ENCODE measurements at places on chromosomes 2 and 18.

- H3K27ac ChIP-seq, result no peak overlapping the region
- H3K27me3 ChIP-seq, result no peaks in the 10 kb centered on the region
- no peaks in the 10 kb centered on the region for H3K36me3 ChIP-seq
- no peak overlapping the region for H3K4me3 ChIP-seq
- H3K4me1 ChIP-seq, result peaks cover 8% of the 10 kb centered on the region
Observed at GRCh38 chr2:190528521-190529001, 6.0 kb downstream of the NEMP2 start.

GRCh38 chr2:46525522-46526155 is 46.3 kb downstream of the TMEM247 start:
- H3K27me3 ChIP-seq, result no peaks in the 10 kb centered on the region
- H3K4me1 ChIP-seq, result no peaks in the 10 kb centered on the region
- no peak for DNase-seq
- H3K4me3 ChIP-seq, result no peak overlapping the region
- no peak overlapping the region for H3K27ac ChIP-seq

- H3K36me3 ChIP-seq, result no peaks in the 10 kb centered on the region
- no peak overlapping the region for H3K27ac ChIP-seq
- DNase-seq, result no peak
- no peaks in the 10 kb centered on the region for H3K27me3 ChIP-seq
Observed at GRCh38 chr18:22604390-22604985, 186.8 kb upstream of the CTAGE1 start.

DNA sequence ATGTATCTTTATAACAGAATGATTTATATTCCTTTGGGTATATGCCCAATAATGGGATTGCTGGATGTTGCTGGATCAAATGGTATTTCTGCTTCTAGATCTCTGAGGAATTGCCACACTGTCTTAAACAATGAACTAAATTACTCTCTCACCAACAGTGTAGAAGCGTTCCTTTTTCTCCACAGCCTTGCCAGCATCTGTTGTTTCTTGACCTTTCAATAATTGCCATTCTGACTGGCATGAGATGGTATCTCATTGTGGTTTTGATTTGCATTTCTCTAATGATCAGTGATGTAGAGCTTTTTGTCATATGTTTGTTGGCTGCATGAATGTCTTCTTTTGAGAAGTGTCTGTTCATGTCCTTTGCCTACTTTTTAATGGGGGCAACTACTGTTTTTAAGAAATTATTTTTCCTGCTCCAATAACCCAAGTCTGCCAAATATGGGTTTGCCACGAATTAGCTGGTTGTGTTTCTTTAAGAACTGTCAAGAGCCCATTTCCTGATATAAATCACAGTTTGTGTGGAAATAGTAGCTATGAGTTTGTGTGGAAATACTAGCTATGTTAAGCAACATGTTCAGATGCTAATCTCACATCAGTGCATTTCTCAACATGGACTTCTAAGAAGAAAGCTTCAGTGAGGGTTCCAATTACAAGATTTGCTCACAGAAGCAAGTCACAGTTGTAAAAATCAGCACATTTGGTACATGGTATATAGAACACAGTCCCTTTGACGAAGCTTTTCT is 259.4 kb downstream of the ANAPC1 start:
- DNase-seq, result no peak
- no peak overlapping the region for H3K4me3 ChIP-seq
- no peaks in the 10 kb centered on the region for H3K4me1 ChIP-seq
- 0 out of 2 replicates have a peak, but pooled peaks cover 5% of the 10 kb centered on the region for H3K36me3 ChIP-seq

GRCh38 chr2:207546822-207547221 is 17.1 kb downstream of the CREB1 start:
- peaks cover 18% of the 10 kb centered on the region for H3K4me1 ChIP-seq
- no peaks in the 10 kb centered on the region for H3K27me3 ChIP-seq
- no peak for DNase-seq
- no peaks in the 10 kb centered on the region for H3K36me3 ChIP-seq

DNA sequence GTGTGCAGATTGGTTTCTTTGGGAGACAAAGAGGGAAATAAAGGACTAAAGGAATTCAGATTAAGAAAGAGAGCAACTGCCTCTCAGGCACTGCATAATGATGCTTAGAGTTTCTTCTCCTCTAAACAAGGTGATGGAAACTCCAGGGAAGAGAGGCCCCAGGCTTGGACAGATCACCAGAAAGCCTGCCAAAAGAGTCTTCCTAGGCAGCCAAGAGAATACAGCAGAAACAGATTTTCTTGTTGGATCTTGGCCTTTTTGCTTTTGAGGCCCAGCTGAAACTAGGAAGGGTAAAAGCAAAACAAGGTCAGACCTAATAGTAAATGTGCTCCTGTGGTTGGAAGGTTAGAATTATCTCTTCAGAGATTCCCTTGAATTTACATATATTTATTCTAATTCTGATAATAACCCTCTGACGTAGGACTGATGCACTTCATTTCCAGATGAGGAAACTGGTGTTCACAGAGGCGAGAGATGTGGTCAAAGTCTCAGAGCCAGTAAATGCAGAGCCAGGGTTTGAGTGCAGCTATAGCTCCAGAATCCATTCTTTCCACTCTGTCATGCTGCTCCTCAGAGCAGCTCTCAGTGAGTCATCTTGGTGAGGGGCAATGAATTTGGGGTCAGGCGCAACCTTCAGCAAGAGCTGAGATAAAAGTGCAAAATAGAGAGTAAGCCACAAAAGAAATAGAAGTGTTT is 142.3 kb upstream of the FBXO11 start:
- H3K4me3 ChIP-seq, result peak overlapping the region; percentile 45
- H3K4me1 ChIP-seq, result peaks cover 29% of the 10 kb centered on the region
- H3K27ac ChIP-seq, result peak overlapping the region; percentile 17
- no peaks in the 10 kb centered on the region for H3K36me3 ChIP-seq
- no peaks in the 10 kb centered on the region for H3K27me3 ChIP-seq
- DNase-seq, result no peak

DNA sequence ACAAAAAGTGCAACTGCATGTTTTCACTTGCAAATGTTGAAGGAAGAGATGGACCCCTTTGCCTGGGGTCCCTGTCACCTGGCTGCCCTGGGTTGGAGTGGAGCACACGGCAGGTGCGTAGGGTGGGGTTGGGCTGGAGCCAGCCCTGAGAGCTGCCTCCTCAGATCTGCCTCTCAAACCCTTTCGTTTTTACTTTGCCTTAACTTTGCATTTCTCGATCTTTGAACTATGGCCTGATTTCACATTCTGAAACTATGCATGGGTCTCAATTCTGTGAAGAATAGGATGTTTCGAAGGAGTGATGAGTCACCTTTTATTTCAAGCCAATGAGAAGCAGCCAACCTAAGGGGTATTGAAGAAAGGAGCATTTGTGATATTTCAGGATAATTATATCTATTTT is 132.8 kb downstream of the ACOXL start:
- peaks cover 15% of the 10 kb centered on the region for H3K4me1 ChIP-seq

GRCh38 chr2:241150660-241151530 is 628 bp downstream of the PPP1R7 start:
- H3K27ac ChIP-seq, result no peak overlapping the region
- peak; percentile 48 for DNase-seq
- H3K4me3 ChIP-seq, result peak overlapping the region; percentile 81
- H3K27me3 ChIP-seq, result no peaks in the 10 kb centered on the region
- H3K36me3 ChIP-seq, result no peaks in the 10 kb centered on the region

DNA sequence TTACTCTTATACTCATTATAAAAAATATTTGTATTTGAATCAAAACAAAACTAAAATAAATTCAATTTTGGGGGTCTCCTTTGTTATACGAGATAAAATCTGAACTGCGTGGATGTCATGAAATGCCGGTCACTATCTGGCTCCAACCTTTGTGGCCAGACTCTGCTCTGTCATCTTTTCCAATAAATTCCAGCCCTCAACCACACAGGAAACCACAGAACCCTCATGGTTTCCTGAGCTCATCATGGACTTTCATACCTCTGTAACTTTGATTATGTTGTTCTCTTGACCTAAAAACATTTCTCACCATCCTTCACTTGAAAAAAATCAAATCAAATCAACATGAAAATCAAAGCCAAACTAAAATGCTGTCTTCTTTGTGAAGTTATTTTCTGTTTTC is 724.7 kb downstream of the METTL4 start:
- no peak overlapping the region for H3K27ac ChIP-seq
- H3K4me1 ChIP-seq, result no peaks in the 10 kb centered on the region
- H3K36me3 ChIP-seq, result no peaks in the 10 kb centered on the region
- no peak overlapping the region for H3K4me3 ChIP-seq

DNA sequence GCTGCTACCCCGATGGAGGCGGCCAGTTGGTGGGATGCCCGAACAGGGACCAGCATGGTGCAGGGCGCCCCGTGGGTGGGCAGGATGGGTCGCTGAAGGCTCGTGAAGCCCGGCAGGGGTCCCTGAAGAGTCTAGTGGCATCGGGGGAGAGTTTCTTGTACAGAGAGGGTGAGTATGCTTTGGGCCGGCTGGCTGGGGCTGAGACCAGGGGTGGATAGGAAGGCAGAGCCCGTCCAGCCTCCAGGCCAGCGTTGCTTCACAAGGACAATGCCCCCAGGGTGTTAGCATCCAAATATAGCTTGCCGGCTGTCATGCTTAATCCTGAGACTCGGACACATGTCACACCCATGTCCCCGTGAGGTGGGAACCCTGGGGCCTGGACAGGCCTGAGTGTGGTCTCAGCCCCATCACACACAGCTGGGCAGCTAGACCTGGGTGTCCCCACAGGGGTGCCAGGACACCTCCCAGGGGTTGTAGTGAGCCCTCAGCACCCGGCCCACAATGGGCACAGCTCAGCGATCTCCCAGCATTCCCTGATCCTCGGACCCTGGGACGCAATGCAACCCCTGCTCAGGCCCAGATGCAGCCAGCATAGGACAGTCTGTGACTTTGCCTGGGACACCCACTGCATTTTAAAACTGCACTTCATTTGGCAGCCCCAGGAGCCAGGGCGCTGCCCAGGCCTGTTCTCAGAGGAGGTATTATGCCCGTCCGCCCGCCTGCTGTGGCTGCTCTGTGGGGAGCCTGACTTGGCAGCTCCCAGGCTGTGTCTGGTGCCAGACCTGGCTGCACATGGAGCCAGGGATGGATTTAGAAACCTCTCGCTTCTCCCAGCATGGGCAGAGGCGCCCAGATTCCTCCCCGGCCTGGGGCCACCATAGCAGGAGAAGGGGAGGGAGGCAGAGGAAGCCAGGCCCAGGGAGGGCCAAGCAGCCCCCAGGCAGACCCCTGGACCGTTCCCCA is 36.4 kb downstream of the RAMP1 start:
- DNase-seq, result no peak
- H3K4me3 ChIP-seq, result no peak overlapping the region
- H3K27me3 ChIP-seq, result no peaks in the 10 kb centered on the region
- H3K4me1 ChIP-seq, result no peaks in the 10 kb centered on the region
- no peak overlapping the region for H3K27ac ChIP-seq
- H3K36me3 ChIP-seq, result no peaks in the 10 kb centered on the region

- H3K4me3 ChIP-seq, result no peak overlapping the region
- no peaks in the 10 kb centered on the region for H3K27me3 ChIP-seq
- no peak overlapping the region for H3K27ac ChIP-seq
- peak; percentile 53 for DNase-seq
- H3K36me3 ChIP-seq, result no peaks in the 10 kb centered on the region
- no peaks in the 10 kb centered on the region for H3K4me1 ChIP-seq
Observed at GRCh38 chr18:42401131-42401673, 446.2 kb downstream of the PIK3C3 start.

DNA sequence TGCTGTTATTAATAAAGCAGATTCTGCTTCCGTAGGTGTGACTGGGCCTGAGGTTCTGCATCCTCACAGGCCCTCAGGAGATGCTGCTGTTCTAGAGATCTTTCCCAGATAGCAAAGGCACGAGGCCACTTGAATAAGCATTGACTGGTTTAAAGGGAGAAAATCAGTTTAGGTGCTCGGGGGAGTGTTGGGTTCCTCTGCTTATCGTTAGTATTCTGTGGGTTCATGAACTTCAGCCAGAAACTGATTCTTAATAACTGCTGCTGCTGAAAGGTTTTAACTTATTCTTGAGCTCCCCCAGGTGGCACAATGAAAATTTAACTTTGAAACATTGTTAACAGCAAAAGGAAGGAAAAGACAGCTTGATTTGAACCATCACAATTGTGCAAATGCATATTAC is 56.9 kb downstream of the ITGA6 start:
- DNase-seq, result peak; percentile 35
- no peak overlapping the region for H3K4me3 ChIP-seq
- H3K36me3 ChIP-seq, result peaks cover 41% of the 10 kb centered on the region

GRCh38 chr2:214019973-214020345 is 390.9 kb upstream of the VWC2L start:
- H3K27ac ChIP-seq, result no peak overlapping the region
- no peaks in the 10 kb centered on the region for H3K27me3 ChIP-seq

- H3K4me3 ChIP-seq, result no peak overlapping the region
- H3K4me1 ChIP-seq, result peaks cover 18% of the 10 kb centered on the region
- no peak for DNase-seq
- H3K27me3 ChIP-seq, result no peaks in the 10 kb centered on the region
- H3K36me3 ChIP-seq, result no peaks in the 10 kb centered on the region
Observed at GRCh38 chr18:4286256-4286655, 168.9 kb downstream of the DLGAP1 start.

DNA sequence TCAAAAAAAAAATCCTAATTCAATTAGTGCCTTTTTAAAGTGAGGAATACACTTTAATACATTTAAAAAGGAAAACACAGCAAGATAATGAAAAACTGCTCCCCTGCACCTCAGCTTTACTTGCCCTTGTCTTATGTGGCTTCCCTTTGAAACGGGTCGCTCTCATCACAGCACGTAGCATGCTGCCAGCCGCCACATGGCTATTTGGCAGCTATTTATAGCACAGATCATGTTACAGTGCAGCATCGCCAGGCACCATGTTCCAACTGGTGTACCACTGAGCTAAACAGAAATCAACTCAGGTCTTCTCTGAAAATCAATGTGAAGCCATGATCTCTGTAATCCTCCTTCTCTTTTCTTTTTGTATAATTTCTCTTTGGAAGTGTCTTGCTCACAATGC is 65.1 kb downstream of the TMEM182 start:
- no peak overlapping the region for H3K27ac ChIP-seq
- no peaks in the 10 kb centered on the region for H3K36me3 ChIP-seq
- no peaks in the 10 kb centered on the region for H3K27me3 ChIP-seq
- H3K4me3 ChIP-seq, result no peak overlapping the region
- H3K4me1 ChIP-seq, result peaks cover 10% of the 10 kb centered on the region
- peak; percentile 14 for DNase-seq

DNA sequence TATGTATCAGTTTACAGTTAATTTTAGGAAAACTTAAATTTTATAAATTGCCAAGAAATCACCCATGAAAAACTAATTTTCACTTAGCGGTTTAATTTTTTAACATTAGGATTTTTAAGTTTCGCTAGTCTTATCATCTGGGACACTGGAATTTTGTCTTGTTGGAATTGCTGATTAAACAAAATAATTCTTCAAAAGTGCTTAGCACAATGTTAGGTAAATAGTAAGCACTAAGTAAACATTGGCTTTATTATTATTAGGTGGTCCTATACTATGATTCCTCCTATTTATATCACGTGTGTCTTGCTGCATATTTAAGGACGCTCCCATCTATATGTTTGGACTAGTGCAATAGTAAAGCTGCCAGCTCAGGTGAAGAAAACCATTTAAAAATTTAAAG is 54.6 kb upstream of the MAP4K3 start:
- no peaks in the 10 kb centered on the region for H3K36me3 ChIP-seq
- H3K4me3 ChIP-seq, result no peak overlapping the region
- H3K27ac ChIP-seq, result no peak overlapping the region
- DNase-seq, result no peak
- H3K4me1 ChIP-seq, result peaks cover 26% of the 10 kb centered on the region
- H3K27me3 ChIP-seq, result no peaks in the 10 kb centered on the region

All from GM23338 (cell line).